ENCODE measurements at places on chromosomes 11 and 22.
A peak's percentile ranks its signal among the peaks of the same experiment; 100 is the strongest.

GRCh38 chr11:128424851-128425285, 162.5 kb downstream of the ETS1 start:
- DNase-seq: peak; percentile 54

DNA sequence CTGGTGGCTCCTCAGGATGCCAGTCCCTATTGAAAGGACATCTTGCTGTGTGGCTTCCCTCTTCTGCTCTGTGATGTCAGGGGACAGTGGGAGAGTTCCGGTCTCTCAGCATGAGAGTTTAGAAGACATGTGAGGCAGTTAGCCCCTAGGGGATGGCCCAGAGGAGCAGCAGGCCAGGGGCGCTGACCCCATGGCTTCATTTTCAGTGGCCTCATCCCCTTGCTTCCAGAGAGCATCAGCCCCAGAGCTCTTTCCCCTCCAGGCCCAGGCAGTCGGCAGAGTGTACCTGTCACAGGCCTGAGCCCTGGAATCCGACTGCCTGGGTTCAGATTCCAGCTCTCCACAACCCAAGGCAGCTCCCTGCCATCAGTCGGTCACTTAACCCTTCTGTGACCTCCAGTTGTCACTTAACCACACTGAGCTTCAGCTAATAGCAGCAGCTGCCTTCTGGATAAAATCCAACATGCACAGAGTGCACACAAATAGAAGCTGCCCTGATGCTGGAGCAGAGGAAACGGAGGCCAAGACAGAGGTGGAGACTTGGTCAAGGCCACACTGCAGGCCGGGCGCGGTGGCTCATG, 14.1 kb upstream of the LRRC10B start:
- DNase-seq: no peak

GRCh38 chr11:109680127-109680526, 258.1 kb downstream of the C11orf87 start:
- DNase-seq: no peak

GRCh38 chr11:6654281-6655019, 1.2 kb downstream of the DCHS1 start:
- DNase-seq: no peak

DNA sequence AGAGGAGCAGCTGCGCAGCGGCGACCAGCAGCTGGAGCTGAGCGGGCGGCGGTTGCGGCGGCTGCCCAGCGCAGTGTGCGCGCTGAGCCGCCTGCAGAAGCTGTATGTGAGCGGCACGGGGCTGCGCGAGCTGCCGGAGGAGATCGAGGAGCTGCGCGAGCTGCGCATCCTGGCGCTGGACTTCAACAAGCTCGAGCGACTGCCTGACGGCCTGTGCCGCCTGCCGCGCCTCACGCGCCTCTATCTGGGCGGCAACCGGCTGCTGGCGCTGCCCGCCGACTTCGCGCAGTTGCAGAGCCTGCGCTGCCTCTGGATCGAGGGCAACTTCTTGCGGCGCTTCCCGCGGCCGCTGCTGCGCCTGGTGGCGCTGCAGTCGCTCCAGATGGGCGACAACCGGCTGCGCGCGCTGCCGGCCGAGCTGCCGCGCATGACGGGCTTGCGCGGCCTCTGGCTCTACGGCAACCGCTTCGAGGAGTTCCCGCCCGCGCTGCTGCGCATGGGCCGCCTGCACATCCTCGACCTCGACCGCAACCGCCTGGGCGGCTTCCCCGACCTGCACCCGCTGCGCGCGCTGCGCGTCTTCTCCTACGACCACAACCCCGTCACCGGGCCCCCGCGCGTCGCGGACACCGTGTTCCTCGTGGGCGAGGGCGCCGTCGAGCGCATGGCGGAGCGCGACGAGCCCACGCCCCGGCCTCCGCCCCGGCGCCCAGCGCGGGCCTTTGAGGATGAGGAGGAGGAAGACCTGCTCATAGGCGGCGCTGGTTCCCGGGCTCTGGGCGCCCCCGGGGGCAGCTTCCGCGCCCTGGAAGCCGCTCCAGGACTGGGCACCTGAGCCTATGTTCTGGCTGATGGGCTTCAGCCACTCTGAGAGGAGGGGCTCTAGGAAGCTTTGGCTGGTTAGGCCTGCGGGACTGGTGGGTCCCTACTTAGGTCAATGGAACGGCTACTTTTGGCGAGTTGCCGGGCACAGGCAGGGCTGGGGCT, 787 bp downstream of the LRRC10B start:
- peak; percentile 42 for DNase-seq
